ENCODE measurements at places on chromosomes 5 and 9.
A peak's percentile ranks its signal among the peaks of the same experiment; 100 is the strongest.

DNA sequence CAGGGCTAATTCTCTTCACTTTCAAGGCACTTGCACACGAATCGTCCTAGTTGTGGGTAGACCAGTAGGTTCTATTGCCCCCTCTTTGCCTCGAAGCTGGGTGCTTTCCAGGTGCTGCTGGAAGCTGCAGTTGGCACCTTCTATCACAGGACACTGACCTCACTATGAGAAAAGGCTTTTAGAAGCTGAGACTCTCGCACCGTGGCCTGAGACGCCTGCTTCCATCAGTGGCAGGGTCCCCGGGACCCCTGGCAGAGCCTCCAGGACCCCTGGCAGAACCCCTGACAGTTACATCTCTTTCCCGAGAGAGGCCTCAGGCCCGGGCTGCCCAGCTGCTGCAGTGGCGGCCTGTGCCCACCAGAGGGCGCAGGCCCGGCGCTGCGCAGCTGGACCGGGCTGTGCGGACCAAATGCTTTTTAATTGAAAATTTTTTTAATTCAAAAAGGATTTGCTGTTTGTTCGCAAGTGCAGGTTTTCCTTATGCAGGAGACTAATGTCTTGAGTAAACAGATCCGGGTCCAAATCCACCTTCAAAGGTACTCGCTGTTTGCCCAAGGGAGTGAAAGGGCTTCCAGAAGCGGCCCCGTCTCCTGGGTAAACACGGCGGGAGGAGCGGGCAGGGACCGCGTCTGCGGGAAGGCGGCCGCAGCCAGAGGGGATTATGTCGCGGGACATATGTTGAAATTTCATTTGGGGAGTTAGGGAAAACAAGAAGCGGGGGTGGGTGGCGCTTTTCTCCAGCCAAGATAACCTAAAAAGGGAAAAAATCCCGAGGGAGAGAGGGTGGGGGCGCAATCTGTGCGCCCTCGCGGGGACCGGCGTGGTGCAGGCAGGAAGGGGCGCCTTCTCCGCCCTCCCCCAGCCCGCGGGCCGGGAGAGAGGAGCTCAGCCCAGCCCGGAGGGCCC lies 114.5 kb upstream of the LMX1B start:
- DNase-seq = peak; percentile 67

DNA sequence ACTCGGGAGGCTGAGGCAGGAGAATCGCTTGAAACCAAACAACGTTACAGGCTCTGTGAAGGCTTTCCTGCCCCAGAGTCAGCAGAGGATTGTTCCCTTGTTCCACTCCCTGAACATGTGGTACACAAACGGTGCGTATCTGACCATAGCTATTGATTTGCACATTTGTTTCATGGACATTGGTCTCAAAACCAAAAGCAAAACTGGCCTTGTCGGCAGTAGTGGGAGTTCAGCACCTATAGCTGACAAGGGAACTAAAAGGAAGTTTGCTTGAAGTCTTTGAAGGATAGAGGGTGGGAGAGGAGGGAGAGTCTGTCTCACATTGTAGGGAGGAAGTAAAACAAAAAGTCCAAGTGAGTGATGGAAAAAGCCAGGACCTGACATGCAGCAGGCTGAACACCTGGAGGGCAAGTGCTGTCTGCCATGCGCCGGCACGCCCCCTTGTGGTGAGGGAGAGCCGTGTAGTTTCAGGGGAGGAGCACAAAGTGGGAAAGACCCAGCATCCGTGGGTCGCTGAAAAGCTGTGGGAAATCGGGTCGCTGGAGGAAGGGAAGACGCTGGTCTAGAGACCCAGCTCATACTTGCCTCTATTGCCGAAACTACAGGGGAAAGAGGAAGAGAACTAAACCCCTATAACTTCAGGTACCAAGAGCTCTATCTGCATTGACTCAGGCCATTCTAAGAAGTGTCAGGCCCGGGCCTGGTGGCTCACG lies 58.0 kb downstream of the RAD23B start:
- DNase-seq = peak; percentile 91

GRCh38 chr9:13487936-13488335 lies 208.4 kb upstream of the MPDZ start:
- no peak for DNase-seq

GRCh38 chr5:124651663-124652513 lies 94.6 kb downstream of the ZNF608 start:
- peak; percentile 86 for DNase-seq

- DNase-seq = no peak
These were observed 344.1 kb downstream of the OSTF1 start for GRCh38 chr9:75432386-75432785.

- DNase-seq = no peak
These were observed 53.9 kb upstream of the IL17B start for GRCh38 chr5:149432911-149433401.

All from glutamatergic neuron (in vitro differentiated cells).